SK-N-SH (cell line): ENCODE measurements at places on chromosomes 12 and 14.

- DNase-seq, result no peak
These were observed 3.5 kb upstream of the RHOJ start for GRCh38 chr14:63200767-63201166.

GRCh38 chr12:14850929-14851663 is 7.8 kb upstream of the ART4 start:
- no peak for DNase-seq

- DNase-seq, result no peak
These were observed 946.2 kb downstream of the BCL11B start for GRCh38 chr14:98325761-98326160.

GRCh38 chr14:35551081-35551480 is 17.1 kb downstream of the INSM2 start:
- DNase-seq, result no peak

GRCh38 chr12:91505006-91505405 is 322.4 kb upstream of the DCN start:
- DNase-seq, result no peak

- DNase-seq, result peak; percentile 54
These were observed 5.8 kb downstream of the MAX start for GRCh38 chr14:65096323-65097089.

DNA sequence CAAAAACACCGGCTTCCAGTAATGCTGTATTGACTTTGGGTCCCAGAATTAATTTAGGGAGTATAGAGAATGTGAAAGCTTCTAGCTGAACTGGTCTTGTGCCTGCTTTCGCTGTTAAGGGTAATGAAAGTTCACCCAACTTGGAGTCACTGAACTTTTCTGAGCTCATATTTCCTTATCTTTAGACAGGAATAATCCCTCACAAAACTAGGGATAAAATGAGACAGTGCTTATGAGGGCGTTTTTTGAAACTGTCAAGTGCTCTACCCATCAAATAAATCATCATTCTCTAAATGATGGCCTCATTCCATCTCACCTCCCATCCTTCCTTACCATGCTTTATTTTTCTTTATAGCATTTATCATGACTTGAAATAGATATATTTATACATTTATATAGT is 74.7 kb downstream of the RFX4 start:
- no peak for DNase-seq

DNA sequence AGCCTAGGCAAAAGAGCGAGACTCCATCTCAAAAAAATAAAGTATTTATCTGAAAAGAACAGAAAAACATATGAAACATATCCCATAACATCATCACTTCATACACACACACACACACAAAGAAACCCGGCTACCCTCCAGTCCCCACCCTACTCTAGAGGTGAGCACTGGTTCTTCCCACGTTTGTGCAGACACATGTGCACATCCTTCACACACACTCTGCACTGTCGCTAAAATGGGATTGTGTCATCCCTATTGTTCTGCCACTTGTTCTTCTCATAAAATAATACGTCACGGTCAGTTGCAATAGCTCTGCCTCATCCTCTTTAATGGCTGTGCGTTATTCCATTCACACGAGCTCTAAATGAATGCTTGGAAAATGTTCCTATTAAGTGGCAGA is 85.9 kb upstream of the ANO2 start:
- no peak for DNase-seq

DNA sequence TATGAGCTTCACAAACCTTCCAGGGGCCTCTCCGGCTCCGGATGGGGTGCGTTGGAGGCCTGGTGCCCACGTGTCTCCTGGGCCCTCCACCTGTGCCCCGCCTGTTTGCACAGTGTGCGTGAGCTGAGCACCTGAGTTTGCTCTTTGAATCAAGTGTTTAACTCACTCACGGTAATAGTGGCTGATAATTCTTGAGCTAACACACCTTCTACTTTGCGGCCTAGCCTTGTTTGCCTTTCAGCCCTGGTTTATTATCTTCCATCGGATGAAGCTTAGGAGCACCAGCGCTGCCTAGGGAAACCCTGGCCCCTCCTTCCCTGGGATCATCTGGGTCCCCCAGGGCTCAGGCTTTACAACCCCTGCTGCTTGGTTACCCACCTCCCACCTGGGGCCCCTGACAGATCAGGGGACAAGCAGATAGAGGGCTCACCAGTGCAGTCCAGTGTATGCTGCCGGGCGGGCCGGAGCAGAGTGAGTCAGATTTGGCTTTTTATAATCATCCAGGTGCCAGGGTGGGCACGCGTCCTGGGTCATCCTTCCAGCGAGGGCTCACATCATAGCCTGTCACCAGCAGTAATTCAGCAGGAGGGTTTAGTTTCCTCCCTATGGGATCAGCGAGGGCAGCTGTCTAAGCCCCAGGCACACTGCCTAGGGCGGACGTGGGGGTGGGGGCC is 62.8 kb upstream of the RFLNA start:
- no peak for DNase-seq

- no peak for DNase-seq
These were observed 23.8 kb upstream of the COX6A1 start for GRCh38 chr12:120413901-120414695.

GRCh38 chr14:89317051-89317691 is 99.9 kb downstream of the FOXN3 start:
- no peak for DNase-seq

- no peak for DNase-seq
These were observed 900 bp downstream of the C2CD5 start for GRCh38 chr12:22543246-22544037.

- peak; percentile 30 for DNase-seq
These were observed 104.5 kb upstream of the FRMD6 start for GRCh38 chr14:51547260-51547659.

GRCh38 chr14:23580948-23581281 is 2.3 kb upstream of the JPH4 start:
- DNase-seq, result no peak

DNA sequence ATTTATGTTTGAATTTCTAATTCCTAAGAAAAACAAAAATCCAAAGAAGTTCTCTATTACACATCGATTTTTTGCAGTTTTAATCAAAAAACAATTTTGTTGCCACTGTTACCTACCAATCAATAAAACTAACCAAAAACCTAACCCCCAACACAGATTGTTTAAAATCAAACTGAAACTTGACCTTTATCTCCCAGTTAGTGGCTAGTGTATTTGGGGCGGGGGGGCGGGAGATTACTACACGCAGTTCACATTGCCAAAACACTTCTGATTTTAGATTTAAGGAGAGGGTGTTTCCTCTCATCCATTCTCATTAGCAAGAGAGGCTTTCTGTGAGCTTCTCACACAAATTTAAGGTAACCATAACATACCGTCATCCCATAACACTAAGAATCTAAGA is 6.4 kb downstream of the CDC42BPB start:
- no peak for DNase-seq

- DNase-seq, result no peak
These were observed 54.7 kb downstream of the ATG14 start for GRCh38 chr14:55356913-55357312.

GRCh38 chr12:125518074-125518473 is 452.8 kb downstream of the AACS start:
- no peak for DNase-seq

GRCh38 chr14:75383721-75384120 is 44.1 kb upstream of the JDP2 start:
- no peak for DNase-seq

DNA sequence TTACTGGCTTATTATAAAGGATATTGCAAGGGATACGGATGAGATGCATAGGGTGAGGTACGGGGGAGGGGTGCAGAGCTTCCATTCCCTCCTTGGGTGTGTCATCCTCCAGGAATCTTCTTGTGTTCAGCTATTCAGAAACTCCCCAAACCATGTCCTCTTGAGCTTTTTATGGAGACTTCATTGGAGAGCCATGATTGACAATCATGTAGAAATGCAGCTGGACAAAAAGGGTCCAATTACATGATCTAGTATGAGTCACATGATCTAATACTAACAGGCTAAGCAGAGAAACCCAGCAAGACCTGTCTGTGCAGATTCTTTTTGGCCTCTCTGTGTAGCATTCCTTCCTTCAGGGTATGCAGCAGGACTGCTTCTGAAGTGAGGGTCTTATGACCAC is 23.9 kb upstream of the FLVCR2 start:
- no peak for DNase-seq

DNA sequence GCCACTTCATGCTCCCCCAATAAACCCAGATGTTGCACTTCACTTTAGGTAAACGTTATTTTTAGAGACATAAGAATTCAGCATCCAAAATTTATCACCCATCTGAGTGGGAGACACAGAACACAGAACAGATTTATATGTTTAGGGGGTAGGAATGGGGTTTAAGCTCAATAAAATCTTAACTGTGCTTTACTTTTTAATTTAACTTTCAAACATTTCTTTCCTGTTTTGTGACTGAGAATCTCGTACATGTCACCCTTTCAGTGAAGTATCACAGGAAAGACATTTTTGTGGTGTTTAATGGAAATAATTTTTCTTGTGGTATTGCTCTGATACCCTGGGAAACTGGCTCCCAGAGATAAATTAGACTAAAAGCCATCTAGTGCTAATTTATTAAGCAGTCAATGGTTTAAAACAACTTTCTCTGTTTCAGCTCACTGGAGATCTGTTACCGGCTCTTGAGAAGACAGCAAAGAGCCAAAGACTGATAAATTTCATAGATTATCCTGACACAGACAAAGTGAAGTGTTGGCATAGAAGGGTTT is 148.0 kb upstream of the BMP4 start:
- DNase-seq, result no peak

GRCh38 chr12:77437206-77437605 is 371.8 kb upstream of the E2F7 start:
- DNase-seq, result no peak

GRCh38 chr14:80605536-80605935 is 336.0 kb downstream of the CEP128 start:
- DNase-seq, result no peak

- no peak for DNase-seq
These were observed 5.2 kb upstream of the ATG14 start for GRCh38 chr14:55416866-55417265.
